Thoracic aorta (tissue), 2 donors: ENCODE measurements at places on chromosomes 6 and 20.

- no peak for DNase-seq
These were observed 33.4 kb upstream of the RNF217 start for GRCh38 chr6:124928851-124929250.

DNA sequence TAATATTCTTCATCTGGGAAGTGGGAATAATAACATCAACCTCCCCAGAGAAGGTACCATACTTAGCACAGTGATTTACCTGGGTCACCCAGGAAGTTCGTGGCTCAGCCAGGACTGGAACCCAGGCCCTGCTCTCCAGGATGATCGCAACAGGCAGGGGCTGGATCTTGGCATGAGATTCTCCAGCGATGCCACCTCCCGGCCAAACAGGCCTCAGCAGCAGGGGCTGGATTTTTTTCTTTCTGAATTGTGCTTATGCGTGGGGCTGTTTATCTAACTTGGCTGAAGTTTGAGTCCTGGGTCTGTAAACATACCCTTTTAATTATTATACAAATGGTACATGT is 129.5 kb upstream of the PTPN1 start:
- no peak for DNase-seq

DNA sequence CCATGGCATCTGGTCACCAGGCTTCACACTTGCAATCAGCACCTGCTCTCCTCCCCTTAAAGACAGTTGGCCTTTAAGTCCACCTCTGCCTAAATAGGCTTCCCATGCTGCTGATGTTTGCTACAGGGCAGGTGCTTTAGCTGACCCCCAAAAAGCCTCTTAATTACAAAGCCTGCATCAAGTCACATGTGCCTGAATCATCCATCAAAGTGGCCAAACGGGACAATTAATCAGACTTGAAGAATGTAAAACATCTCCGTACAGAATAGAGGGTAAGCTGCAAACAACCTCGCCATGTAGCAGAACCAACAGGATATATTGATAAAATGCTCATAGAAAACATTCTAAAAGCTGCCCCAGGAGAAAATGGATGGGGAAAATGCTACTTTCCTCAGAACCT is 7.4 kb downstream of the LY86 start:
- DNase-seq = no peak

DNA sequence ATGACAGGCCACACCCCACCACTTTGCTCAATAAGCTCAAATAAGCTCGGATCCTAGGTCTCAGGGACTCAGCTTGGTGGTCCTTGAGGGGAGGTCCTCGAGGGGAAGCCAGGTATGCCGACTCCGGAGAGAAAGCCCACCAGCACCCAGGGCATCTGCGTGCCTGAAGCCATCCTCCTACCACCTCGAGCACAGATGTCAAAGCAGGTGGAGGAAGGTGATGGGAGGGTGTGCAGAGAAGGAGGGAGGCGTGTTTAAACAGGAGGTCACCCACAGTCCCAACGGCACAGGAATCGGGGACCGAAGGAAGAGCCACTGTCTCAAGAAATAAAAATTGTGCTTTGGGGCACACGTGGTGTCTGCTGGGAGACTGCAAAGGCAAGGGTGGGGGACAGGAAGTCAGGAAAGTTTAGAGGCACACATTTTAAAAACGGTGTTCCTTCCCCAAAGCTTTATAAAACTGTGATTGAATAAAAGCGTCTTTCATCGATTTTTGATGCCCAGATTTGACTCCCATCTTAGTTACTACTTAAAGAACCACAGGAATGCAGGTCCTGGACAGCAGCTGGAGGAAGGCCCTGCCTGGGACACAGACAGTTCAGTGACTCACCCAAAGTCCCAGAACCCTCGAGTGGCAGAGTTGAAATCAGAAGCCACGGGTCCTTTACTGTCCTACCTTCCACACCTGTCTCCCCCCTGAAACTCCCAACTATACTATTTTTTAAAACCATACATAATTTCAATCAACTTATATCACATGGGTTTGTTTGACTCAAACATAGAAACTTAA is 221.0 kb upstream of the PDE10A start:
- DNase-seq = no peak

DNA sequence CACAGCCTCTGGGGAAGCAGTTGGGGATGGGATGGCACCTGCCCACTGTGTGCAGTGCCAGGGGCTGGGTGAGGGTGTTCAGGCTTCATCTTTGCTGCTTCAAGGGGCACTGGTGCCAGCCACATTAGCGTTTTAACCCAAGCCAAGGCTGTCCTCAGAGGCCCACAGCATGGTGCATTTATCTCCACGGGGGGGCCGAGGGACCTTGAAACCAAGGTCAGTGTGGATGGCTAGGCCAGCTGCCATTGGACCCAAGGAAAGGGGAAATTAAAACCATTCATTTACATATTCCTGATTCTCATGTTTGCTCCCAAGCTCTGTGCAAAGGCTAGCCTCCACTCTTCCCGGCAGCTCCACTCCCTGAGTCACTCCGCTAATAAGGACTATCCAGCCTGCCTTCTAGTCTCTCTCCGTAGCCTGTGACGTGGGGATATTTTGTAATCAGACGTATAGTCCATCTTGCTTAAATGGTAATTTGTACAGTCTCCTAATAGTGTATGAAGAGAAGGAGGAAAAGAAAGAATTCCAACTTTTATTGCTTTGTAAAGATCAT is 197.1 kb downstream of the CDH4 start:
- DNase-seq = no peak

DNA sequence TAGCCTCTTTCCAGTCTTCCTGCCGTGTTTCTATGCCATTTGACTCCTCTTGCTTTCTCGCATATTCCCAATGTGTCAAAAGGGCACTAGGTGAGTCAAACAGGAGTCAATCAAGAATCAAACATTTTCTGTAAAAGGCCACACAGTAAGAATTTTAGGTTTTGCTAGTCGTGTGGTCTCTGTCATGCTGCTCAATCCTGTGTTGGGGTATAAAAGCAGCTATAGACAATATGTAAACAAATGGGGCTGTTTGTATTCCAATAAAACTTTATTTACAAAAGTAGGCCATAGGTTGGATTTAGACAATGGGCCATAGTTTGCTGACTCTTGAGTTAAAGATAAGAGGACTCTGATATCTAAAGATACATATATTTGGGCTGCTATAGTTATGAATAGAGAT is 235.4 kb upstream of the BTBD3 start:
- DNase-seq = no peak

- DNase-seq = no peak
These were observed 90.4 kb downstream of the SLC2A10 start for GRCh38 chr20:46799781-46800408.

- no peak for DNase-seq
These were observed 147.1 kb downstream of the MRPL14 start for GRCh38 chr6:43980004-43980795.

- DNase-seq = no peak
These were observed 272.0 kb downstream of the PACRG start for GRCh38 chr6:162999575-163000285.

- no peak for DNase-seq
These were observed 18.0 kb downstream of the KLHL31 start for GRCh38 chr6:53647462-53648094.

- no peak for DNase-seq
These were observed 355 bp upstream of the AKAP7 start for GRCh38 chr6:131134980-131135243.

DNA sequence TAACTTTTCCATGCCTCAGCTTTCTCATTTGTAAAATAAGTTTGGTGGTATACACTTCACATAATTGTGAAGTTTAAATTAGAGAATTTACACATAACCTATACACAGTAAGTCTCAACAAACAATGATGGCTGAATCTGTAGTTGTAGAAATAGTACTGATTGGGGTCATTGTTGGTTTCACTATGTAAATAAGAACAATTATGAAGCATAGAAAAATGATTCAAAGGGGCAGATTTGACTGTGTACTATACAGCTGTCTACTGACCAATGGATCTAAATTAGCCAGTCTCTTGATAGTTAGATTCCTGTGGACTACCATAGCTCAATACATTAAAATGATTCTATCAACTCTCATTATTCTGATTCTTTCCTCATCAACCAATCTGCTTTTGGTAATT is 181.1 kb upstream of the STXBP5 start:
- no peak for DNase-seq

GRCh38 chr6:52186480-52186879 is 305 bp downstream of the IL17A start:
- no peak for DNase-seq

GRCh38 chr20:6866741-6867140 is 99.3 kb downstream of the BMP2 start:
- no peak for DNase-seq

GRCh38 chr20:51634257-51634656 is 91.7 kb upstream of the NFATC2 start:
- DNase-seq = no peak

- no peak for DNase-seq
These were observed 65.9 kb downstream of the PTPN1 start for GRCh38 chr20:50575865-50576720.

GRCh38 chr6:424741-425417 is 33.3 kb downstream of the IRF4 start:
- DNase-seq = no peak

DNA sequence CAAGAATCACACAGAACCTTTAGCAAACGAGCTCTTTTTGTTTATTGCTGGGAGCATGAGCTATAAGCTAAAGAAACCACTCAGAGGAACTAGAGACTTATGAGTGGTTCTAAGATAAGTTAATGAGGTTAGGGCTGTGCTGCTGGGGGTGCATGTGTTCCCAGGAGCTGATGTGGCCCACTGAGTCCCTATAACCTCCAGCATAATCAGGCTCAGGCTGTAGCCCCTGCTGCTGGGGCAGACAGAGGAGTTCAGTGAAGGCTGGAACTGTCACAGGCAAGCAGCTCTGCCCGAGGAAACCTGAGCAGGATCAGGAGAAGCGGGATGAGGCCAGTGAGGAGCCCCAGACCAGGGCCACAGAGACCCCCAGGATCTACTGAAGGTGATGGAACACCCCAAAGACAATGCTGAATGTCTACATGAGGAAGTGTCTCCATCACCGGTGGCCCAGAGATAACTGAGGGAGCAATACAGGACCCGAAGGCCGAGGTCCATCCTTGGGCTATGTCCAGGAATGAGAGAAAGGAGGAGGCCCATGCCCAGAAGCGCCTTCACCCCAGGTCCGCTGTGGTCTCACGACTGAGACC is 17.3 kb downstream of the TUBB2B start:
- DNase-seq = no peak

DNA sequence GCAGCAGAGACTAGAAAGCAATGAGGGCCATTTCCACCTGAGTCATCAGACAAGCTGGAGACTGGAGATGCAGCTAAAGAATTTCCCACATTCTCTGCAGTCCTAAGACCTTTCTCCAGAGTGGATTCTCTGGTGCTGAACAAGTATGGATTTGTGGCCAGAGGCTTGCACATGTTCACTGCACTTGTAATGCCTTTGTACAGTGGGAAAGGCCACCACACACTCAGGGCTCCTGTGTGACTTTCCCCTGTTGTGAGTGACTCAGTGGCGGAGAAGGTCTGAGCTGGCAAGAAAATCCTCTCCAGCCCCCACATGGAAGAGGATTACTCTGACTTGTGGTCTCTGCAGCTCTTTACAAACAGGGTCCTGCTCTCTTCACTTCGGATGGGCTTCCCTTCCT is 192.3 kb downstream of the C6orf118 start:
- DNase-seq = no peak

DNA sequence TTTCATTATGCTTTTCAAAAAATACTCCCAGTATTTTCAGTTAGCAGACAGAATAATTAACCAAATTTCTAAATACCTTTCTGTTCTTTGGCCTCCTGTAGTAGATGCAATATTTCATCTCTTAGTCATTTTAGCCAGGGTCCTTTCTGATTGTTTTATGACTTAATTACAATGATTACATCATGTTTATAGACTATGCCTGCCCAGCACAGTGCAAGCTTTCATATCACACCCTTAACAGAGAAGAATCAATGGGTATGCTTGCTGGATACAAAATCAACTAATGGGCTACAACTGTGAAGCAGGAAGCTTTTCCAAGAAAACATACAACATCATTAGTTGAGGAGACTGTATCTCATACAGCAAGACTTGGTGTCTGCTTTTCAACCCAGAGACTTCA is 119.8 kb upstream of the NRSN1 start:
- no peak for DNase-seq

GRCh38 chr20:433300-433975 is 25.3 kb downstream of the RBCK1 start:
- no peak for DNase-seq
